SIG-M5 (cell line): ENCODE measurements at places on chromosomes 5 and 9.

- no peak for DNase-seq
These were observed 69.0 kb downstream of the SPRY4 start for GRCh38 chr5:142255831-142256230.

- no peak for DNase-seq
These were observed 176.6 kb upstream of the C9orf72 start for GRCh38 chr9:27749838-27750237.

- no peak for DNase-seq
These were observed 206.5 kb downstream of the ARL15 start for GRCh38 chr5:54103871-54104270.

DNA sequence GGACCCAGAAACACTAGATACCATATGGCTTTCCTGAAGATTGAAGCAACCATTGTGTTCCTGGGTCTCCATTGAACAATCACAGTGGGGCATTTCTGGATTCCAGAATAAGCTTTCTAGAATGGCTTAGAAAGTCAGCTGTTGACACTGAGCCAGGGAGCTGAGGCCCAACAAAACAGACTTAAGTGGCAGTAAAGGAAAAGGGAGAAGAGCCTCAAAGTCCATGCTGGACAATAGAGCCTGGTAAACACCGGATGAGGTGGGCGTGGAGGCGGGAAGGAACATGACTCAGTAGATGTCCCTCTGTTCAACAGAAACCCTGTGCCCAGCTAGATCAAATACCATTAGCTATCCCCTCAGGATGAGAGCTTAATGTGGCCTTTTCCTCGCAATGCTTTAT is 14.8 kb downstream of the SPARC start:
- DNase-seq = no peak

GRCh38 chr9:84238652-84239051 is 101.9 kb downstream of the SLC28A3 start:
- DNase-seq = no peak

GRCh38 chr9:83649515-83649914 is 26.6 kb downstream of the IDNK start:
- no peak for DNase-seq

DNA sequence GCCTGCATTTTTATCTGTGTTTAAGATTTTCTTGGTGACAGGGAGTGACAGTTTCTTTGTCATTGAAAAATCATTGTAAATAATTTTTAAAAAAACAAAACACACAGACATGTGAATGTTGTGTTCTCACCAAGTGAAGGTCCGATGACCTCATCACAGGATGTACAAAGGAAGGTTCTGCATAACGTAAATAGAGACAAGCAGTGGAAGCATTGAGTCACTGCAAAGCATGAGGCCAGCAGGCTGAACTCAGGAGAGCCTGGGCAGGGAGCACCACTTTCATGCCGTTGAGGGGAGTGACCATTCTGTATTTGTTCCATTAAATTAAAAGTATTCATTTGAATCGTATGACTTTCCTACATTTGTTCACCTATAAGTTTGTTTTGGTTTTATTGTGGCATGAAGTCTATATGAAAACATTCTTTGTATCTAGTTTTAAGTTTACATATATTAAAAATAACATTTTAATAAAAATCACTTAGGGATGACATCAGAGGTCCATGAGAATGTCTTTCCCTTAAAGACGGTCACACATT is 70.4 kb upstream of the TLE1 start:
- DNase-seq = no peak
